ENCODE measurements at places on chromosomes 5 and 9.

GRCh38 chr5:175681045-175681967 is 23.4 kb downstream of the HRH2 start:
- DNase-seq, result no peak

DNA sequence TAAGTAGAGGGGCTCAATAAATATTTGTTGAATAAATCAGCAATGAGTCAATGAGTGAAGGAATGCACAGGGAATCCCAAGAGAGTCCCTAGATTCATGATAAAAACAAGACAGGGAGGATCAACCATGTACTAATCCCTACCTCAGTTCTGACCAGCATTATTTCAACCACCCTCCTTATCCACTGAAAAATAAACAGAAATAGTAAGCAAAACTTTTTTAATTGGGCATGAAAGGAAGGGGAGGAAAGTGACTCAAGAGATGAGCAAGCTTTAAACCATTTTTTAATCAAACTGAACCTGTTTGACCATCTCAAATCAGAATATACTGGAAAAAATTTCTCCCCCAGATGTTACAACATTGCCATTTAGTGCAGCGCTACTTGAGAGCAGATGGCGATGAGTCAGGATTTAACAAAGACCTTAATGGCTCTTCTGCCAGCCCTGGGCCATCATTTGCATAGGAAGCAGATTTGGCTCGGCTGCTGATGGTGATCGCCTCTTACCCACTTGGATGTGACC is 194.8 kb upstream of the SLC30A5 start:
- peak; percentile 77 for DNase-seq

GRCh38 chr5:178305801-178306200 is 73.2 kb upstream of the PHYKPL start:
- DNase-seq, result no peak

GRCh38 chr5:140969880-140970279 is 3.6 kb downstream of the PCDHAC2 start:
- no peak for DNase-seq

All from astrocyte (in vitro differentiated cells and primary cell).